ENCODE measurements at places on chromosomes 2 and 18.

GRCh38 chr2:102915128-102915527 is 153.3 kb downstream of the TMEM182 start:
- no peak for DNase-seq

- no peak for DNase-seq
Measured at GRCh38 chr18:57782049-57782448, 21.1 kb downstream of the ATP8B1 start.

DNA sequence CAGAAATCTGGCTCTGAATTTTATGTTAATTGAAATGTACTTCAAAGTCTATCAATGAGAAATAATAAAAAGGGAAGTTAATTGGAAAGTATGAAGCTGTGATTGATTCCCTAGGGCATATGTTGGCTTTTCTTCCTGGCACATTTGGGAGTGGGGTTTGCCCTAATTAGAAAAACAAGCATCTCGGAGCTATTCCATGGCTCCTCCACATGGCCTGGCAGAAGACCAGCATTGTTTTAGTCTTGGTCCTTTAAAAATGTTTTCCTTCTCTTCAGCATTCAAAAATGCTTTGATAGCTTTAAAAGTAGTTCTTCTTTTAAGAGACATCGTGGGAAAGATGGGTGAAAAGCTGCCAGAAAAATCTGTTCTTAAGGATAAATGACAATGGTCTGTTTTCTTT is 445.5 kb upstream of the PKDCC start:
- no peak for DNase-seq

DNA sequence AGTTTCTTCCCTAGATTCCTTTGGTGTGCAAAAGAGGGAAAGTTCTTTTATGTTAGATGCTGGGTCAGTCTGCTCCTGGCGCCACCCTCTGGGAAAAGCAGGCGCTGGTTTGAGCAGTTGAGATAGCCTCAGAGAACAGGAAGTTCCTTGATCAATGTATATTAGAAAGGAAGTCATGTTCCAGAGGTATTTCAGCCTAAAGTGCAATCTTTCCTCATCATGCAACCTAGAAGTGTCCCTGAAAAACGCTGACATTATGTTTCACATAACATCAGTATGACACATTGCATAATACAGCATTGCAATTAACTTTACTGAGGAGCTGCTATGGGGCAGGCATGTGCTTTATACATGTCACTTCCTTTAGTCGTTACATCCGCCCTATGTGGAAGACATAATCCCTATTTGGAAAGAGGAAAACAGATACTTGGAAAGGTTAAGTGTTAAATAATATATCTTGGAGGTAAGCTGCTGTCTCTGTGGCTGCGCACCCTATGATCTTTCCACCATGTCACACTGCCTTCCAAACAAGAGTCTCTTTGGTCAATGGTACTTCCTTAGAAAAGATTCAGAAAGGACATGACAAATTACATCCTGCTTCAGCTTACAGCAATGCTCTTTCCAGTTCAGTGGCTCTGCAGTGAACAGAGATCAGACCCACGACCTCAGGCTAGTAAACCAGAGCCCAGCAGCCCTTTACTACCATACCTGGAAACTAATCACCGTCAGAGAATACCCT is 369.7 kb downstream of the RAD51AP2 start:
- no peak for DNase-seq

- no peak for DNase-seq
Measured at GRCh38 chr2:215441560-215442400, 5.9 kb upstream of the FN1 start.

- no peak for DNase-seq
Measured at GRCh38 chr2:184367211-184367610, 231.1 kb upstream of the ZNF804A start.

GRCh38 chr2:172358691-172359556 is 68.5 kb upstream of the ITGA6 start:
- no peak for DNase-seq

DNA sequence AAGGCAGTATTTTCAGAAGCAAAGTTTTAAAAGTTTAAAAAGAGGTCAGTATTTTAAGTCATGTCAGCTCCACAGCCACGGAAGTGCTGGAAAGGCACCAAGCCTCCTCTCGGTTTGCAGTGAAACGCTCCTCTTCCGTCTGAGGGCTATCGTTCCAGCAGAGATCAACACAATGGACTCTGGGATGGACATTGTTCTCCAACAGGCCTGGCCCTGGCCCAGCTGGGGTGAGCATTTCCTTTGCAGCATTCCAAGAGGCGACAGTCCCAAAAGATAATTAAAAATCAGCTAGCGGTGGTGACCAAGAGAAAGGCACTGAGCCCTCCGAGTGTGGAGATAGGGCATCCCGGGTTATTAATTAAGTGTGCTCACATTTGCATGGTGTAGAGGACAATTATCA is 95.9 kb upstream of the LCLAT1 start:
- DNase-seq, result no peak

DNA sequence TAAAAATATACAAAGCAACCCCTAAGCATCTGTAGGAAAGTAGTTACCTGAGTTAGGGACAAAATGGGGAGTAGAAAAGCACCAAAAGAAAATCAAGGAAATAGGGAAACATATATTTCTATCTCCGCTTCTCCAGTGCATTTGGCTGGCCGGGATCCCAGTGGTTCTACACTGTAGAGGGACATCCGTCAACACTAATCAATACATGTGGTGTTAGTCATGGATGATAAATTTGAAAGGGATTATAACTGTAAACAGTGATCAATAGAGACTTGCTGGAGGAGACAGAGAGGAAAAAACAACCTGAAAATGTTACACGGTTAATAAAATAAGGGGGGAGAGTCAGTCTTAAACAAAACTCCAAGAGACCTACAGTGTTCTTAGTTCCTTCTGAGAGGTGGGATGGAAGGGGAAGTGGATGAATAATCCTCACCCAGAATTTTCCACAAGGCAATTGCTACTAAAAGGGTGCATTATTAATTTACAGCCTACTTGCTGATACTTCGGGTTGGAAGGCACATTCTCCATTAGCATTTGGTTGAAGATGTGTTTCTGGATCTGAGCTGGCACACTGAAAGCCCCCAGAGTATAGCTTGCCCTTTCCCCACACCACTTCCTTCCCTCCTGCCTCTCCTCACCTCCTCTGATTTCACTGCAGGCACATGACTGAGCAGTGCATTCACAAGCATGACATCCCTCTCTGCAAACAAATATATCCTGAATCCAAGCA is 530.0 kb downstream of the BCL11A start:
- no peak for DNase-seq

GRCh38 chr18:44589693-44590355 is 90.9 kb upstream of the SETBP1 start:
- no peak for DNase-seq

DNA sequence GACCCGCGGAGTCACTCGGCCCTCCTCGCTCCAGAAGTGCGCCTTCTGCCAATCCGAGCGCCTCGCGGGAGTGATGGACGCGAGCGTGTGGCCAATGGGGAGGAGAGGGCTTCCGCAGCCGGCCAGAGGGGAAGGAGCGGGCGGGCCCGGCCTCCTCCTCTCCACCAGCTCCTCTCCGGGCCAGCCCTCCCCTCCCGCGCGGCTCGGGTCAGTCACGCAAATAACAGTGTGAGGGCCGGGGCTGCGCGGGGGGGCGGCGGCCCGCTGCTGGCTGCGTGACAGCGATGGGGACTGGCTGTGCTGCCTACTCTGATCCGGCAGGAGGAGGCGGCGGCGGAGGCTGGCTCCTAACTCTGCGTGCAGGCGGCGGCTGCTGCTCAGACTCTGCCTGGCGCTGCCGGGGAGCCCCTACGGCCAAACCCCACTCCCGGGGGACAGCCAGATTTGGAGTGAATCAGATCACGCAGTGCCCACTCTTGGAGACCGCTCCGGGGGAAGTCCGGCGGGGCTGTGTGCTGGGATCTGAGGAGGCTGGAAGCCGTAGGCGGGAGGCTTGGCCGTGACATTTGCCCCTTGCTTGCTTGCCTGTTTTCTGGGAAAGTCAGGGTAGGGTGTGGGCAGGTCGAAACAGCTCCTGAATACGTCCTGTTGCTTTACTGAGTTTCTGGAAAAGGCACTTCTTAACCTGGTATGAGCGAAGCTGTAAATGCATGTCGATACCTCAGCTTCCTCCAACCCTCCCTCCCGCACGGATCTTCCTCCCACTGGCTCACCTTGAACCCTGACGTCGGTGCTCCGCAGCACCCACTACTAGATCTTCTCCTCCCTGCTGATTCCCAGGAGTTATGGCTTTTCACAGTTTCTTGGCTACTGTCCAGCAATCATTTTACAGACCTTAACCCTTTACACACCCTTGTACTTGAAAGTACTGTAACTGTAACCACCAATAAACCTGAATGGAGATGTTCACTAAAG is 97.9 kb upstream of the SERTAD2 start:
- peak; percentile 27 for DNase-seq

DNA sequence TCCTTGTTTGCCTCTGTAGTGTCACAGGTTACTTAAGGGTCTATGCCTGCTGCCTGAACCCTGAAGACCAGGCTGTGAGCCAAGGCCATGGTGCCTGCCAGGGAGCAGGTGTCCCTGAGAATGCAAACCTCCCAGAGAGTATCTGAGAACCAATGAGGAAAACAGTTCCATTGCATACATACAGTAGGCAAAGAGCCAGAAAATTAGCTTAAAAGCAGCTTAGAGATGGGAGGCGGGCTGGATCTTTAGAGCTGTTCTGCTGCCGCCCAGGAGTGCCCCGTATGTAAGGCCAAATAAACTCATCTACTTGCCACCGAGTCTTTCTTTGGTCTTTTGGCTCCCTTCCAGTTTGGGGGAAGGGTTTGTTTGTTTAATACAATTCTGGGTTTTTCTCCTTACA is 327.9 kb downstream of the CLIP4 start:
- no peak for DNase-seq

DNA sequence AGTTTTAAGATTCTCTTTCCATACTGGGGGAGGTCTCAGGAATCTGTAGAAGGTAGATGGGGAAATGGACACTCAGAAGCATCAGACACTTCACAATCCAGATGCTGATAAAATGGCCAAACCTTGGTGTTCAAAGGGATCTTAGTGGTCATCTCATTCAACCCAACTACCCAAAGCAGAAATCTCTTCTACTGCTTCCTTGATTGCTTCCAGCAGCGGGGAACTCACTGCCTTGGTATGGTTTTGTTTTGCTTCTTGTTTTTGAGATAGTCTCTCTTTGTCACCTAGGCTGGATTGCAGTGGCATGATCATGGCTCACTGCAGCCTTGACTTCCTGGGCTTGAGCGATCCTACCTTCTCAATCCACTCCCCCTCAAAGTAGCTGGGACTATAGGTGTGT is 39.3 kb upstream of the PTMA start:
- DNase-seq, result no peak

DNA sequence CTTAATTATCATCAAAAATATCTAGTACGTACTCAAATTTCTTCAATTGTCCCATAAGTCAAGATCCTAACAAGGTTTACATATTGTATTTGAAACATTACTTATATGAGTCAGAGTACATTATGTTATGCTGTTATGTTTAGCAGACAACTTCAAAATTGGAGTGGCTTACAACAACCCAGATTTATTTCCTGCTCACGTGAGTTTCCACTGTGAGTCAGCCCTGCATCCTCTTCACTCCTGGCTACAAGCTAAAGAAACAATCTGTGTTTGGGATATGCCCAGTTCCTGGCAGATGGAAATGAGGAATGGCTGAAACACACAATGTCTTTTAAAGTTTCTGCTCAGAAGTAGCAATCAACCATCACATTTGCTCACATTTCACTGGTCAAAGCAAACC is 31.5 kb upstream of the TANC1 start:
- DNase-seq, result no peak

- DNase-seq, result no peak
Measured at GRCh38 chr18:69123421-69123820, 277.3 kb upstream of the DOK6 start.

DNA sequence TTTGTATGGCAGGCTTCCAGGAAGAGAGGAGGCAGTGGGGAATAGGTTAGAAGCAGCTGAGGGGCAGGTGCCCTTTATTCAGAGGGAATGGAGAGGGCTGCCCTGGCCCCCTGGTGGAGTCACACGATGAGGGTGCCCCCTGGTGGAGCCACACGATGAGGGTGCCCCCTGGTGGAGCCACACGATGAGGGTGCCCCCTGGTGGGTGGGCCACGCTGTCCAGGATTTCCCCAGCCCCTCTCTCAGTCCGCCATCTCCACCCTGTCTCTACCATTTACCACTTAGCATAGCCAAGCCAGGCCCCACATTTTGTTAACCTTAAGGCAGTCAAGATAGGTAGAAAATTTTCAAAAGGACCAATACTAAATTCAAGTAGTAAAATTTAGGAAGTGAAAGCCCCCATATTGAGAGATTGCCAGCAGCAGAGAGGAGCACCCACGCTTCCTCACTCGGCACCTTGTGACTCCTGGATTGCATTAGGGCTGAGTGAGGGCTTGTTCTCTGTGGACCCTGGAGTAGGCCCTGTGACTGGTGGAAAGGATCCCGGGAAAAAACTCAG is 10.4 kb upstream of the FAM228A start:
- DNase-seq, result peak; percentile 29

DNA sequence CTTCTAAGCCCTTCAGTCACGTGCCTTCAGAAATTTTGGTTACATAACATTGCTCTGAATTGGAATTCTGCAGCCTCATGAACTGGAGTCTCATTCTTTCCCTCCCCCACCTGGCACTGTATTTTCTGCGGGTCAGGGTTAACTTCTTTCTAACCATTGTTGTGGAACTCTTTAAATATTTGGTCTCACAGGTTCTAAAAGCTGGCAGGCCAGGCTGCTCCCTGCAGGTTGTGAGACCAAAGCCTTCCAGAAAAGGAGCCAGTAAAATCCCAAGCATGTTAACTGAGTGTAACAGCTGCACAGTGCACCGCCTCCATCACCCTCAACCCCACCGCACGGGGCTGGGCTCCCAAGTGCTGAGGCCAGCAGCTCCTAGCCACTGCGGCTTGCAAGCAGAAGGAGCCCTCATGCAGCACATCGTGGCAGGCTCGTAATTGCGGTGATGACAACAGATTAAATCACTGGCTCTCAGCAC is 174.1 kb upstream of the ALPP start:
- no peak for DNase-seq

- DNase-seq, result no peak
Measured at GRCh38 chr2:117536139-117536538, 278.4 kb upstream of the DDX18 start.

DNA sequence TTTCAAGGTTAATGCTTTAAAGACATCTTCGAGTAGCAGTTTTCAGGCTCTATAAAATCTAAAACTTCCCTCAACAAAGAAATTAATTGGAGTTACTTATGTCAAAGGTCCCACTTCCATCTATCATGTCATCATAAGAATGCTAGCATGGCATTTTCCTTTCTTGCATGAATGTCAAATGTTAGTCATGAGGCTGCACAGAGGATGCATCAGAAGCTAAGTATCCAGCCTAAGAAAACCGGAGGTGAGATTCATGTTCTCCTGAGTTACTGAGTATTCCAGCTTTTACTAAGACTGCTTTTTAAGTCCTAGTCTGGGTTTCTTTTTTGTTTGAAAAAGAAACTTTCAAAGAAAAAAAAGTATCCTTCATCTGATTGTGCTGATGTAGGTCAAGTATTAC is 130.6 kb upstream of the CDH19 start:
- no peak for DNase-seq

GRCh38 chr2:30398084-30398873 is 48.8 kb upstream of the LCLAT1 start:
- no peak for DNase-seq

All from CD4-positive, alpha-beta T cell treated with Interleukin-12 subunit alpha and Interleukin-12 subunit beta, for 1 hour (primary cell).